ENCODE measurements at places on chromosomes 4 and X. TPM values are rescaled to one million over a fixed set of nuclear protein-coding genes. Genes with fewer than 3 reads are reported as not detected.

Gene PDLIM3
- total RNA-seq, result 15.7 TPM

GRCh38 chr4:53912766-53913497 lies 151.5 kb downstream of the CHIC2 start:
- DNase-seq, result no peak

DNA sequence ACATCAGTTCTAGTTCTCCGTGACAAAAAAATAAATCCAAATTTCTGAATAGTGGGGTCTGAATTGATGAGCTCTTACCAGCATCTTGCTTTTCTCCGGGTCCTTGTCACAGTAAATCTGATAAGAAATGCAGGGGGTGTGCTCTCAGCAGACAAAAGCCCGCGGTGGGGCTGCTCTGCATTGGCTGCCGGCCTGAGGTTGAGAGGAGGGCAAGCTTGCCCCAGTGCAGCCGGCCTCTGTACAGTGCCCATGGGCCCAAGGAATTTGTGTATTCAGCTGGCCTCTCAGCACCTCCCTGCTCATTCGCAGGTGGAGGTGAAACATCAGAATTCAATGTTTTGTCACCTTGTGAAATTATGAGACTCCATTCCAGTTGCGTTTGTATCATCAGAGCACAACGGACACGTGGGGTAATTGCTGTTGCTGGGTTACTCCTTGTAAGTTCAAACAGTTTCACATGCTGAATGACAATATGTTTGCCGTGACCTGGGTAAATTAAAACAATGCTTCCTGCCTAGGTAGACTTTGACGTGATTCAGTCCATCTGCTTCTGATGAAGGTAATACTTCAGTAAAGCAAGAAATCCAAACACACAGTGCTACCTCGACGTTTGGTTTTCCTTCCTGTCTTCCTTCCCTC lies 596.4 kb downstream of the MID1IP1 start:
- DNase-seq, result no peak

DNA sequence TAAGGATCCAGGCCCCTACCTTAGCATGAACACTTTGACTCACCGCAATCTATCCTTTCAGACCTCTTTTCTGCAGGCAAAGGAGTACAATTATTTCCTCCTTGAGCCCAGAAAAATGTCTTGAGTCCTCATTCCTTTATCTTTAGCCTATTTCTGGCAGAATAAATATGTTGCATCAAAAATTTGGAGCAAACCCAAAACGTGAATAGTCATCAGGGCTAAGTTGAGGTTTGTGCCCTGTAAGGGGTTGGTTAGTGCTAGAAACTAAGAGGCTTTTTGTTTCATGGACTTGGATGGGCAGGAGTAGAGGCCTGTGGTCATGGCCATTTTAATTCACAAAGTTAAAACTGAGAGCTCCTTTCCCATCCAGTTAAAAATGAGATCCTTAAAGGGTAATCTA lies 460.3 kb downstream of the GBA3 start:
- DNase-seq, result no peak

GRCh38 chr4:28654618-28655017 lies 1794.0 kb downstream of the STIM2 start:
- no peak for DNase-seq

- DNase-seq, result no peak
These were observed 21.0 kb downstream of the SAT1 start for GRCh38 chrX:23803931-23804381.

Gene KLB
- not detected for total RNA-seq

DNA sequence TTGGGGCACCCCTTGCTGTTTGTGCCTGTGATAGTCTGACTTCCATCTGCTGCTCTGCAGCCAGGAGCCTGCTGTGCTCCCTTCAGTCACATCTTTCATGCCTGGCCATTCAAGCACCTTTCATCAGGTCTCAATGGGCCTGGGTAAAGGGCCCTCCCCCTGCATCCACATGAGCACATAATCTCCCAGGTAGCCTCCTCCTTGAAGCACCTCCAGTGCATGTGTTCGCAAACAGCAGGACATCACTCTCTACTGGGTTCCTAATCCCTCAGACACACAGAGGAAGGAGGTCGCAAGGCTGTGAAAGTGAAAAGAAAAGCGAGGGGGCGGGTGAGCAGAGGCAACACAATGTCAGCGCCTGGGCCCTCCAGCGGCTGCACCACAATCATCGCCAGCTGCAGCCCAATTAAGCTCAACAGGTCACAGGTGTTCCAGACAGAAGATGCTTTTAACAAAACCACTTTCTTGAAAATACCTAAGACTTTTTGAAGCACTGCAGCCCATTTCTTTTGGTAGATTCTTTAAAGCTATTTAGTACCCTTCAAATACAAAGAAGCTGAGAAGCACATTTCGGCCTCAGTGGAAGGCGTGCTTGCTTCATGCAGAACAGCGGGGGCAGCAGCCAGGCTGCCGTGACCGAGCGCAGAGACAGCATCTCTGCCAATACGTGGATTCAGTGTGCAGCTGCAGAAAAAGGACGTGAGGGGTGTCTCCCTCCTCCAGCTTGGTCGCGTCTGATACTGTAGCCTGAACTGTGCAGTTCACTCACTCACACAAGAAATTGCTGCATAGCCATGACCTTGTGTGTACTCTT lies 92.2 kb upstream of the SPRY1 start:
- DNase-seq, result peak; percentile 89

- no peak for DNase-seq
These were observed 52.3 kb downstream of the IL1RAPL2 start for GRCh38 chrX:104618106-104618895.

DNA sequence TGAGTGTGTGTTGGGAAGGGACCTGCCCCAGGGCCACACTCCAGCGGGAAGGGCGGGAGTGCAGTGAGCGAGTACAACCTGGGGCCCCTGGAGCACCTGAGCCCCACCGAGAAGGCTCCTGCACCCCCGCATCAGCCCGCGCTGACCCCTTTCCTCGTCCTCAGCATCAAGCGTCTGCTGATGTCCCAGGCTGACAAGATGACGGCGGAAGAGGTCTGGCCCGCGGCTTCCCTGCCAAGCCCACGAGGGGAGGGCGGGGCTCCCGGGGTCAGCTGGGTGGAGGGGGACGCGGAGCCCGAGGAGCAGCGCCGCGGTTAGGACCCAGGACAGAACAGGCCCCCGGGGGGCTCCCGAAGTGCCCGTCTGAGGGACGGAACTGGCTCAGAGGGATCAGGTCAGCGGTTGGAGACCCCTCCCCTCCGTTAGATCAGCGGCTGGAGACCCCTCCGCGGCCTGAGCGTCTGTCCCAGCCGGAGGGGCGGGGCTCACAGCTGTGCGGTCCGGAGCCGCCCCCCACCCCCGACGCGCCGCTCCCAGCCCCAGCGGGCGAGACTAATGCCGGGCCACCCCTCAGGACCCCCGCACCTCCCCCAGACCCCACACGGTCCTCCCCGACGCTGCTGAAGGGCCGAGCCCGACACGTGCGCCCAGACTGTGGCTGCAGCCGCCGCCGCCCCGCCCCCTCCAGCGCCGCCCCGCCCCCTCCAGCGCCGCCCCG lies 6.7 kb downstream of the MYL5 start:
- DNase-seq, result no peak

Gene UBA1
- 198 TPM for total RNA-seq

Gene EDA2R
- total RNA-seq, result 5.8 TPM

DNA sequence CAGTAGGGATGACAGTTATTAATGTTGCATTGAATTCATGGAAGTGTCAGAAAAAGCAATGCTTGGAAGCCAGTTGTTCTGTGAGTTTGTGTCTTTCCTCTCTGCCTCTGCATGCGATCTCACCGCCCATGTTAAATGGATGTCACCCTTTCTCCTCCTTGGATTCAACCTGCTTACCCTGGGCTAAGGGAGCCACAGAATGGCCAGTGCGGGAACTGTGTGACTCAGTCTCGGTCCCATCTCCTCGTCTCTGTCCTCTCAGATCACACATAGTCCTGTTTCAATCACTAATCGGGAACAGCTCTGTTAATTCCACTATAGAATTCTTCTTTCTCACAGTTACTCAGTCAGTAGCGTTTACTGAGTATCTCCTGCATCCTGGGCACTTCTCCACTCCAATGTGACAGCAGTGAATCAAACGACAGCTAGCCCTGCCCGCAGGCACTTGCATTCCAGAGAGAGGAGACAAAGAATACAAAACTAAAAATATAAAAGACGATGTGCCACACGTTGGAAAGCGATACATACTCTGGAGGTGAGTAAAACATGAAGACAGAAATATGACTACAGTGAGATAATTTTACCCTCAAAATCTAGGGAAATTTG lies 53.6 kb upstream of the TLR3 start:
- no peak for DNase-seq

DNA sequence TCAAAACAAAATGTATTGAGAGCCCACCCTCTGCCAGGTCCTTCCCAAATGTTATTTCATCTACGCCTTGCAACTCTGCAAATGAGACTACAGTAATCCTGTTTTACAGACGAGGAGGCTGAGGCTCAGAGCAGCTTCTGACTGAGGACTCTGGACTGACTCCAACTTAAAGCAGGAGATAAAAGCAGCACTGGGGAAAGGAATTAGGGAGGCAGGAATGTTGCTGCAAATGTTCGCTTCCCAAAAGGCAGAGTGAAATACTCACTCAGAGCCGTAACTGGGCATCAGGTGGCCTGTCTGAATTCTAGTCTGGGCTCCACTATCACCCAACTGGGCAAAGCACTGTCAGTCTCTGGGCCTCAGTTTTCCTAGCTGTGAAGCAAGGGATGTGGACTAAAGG lies 94.7 kb upstream of the SRD5A3 start:
- DNase-seq, result no peak

Data from G401 (cell line).